ENCODE measurements at places on chromosomes 6 and 20.

- DNase-seq = no peak
Observed at GRCh38 chr6:21596949-21597682, 3.6 kb downstream of the SOX4 start.

DNA sequence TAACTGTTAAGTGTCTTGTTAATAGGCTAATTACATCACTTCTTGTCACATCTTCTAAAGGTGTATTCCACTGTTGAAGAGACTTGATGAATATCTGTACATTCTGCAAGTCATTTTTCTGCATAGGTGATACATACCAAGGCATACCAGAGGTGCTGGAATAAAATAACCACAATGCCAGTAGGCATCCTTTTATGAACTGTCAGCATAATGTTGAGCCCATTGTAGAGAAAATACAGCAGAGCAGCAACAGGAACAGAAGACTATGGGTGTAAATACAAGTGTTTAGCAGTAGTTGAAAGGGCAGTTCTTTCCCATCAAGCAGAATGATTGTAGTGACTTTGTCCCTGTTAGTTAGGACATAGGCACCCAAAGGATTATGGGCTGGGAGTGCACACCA is 44.4 kb upstream of the ZNF337 start:
- no peak for DNase-seq

GRCh38 chr20:38386004-38386403 is 39.7 kb downstream of the LBP start:
- DNase-seq = no peak

- DNase-seq = peak; percentile 17
Observed at GRCh38 chr20:44185574-44185973, 1.4 kb downstream of the JPH2 start.

- DNase-seq = no peak
Observed at GRCh38 chr6:20286968-20287565, 74.8 kb upstream of the MBOAT1 start.

DNA sequence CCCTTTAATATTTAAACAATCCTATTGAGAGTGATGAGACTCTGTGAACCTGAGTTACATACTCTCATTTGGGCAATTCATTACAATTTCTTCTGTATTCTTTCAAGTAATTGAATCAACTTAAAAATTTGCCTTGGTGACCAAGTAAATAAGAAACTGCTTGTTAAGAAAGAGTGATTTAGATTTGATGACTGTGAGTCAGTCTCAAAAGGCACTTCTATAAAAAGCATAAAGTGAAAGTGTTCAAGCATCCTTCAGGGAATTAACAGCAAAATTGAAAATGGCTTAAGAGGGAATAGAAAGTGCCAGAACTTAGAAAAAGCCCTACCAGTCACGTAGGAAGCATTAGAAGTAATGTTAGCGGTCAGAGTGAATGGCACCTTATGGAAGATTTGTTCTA is 654.7 kb downstream of the EPM2A start:
- no peak for DNase-seq

DNA sequence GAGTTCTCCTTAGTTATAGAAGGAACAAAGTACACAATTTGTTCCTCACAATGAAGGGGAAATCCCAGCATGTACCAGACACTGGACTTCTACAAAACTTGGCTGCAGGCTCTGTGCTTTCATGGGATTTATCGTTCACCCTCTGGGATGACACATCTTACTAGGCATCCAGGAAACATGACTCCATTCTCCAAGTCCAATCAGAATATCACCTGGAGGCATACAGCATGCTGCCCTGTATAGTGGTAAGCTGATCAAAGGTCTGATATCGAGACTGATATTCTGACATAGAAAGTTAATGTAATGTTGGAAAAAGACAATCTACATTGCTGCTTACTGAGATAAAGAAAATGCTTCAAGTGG is 6.7 kb downstream of the RWDD2A start:
- DNase-seq = no peak

DNA sequence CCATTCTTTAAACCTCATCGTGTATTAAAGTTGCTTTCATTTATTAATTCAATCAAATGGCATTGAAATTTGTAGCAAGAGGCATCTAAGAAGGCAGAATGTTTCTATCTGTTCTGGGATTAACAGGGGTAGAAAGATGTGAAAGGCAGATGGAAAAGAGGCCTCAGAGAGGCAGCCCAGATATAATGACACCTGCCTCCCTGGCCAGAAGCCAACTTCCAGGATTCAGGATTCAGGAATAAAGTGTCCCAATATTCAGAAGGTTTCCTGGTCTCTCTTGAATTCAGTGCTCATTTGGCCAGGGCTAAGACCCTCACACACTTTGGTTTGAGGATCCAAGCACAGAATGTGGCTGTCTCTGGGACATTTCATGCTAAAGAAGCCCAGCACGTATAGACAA is 39.9 kb downstream of the HLA-B start:
- no peak for DNase-seq

- no peak for DNase-seq
Observed at GRCh38 chr6:92989656-92990055, 429.7 kb downstream of the EPHA7 start.

- no peak for DNase-seq
Observed at GRCh38 chr6:66561479-66561878, 854.5 kb upstream of the EYS start.

GRCh38 chr20:54623991-54624569 is 148.7 kb downstream of the DOK5 start:
- DNase-seq = no peak

- DNase-seq = no peak
Observed at GRCh38 chr6:66522864-66523263, 815.8 kb upstream of the EYS start.

DNA sequence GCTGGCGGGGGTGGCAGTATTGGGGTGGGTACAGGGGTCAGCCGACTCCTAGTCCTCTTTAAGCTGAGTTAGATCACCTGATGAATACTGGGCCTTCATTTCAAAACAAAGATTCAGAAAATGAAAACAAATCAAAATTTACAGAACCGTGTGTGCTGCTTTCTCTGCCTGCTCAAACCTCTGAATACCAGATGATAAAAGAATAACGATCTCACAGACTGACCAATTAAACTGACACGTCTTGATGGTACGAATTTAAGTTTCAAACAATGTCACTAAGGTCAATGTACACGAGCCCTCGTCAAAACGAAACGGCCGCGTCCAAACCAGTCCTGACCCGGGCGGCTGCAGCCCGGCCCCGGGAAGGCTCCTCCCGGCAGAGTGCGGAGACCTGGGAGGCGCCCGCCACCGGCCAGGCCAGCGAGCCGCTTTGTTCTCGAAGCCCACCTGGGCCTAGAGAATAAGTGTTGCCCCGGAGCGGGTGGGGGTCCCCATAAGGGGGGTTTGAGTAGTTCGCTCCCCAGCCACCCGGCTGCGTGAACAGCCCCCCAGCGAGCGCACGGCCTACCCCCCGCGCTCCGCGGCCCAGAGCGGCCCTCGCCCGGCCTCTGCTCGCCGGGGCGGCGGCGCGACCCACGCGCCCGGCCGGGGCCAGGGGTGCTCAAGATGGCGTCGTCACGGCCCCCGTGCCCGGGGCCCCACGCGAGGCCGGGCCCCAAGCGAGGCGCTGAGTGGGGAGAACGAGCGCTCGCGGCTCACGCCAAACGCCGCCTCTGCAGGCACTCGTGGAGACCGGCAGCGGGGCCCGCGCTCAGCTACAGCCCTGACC is 728 bp downstream of the PSMA7 start:
- no peak for DNase-seq

GRCh38 chr20:47048054-47048453 is 153.4 kb downstream of the EYA2 start:
- no peak for DNase-seq

DNA sequence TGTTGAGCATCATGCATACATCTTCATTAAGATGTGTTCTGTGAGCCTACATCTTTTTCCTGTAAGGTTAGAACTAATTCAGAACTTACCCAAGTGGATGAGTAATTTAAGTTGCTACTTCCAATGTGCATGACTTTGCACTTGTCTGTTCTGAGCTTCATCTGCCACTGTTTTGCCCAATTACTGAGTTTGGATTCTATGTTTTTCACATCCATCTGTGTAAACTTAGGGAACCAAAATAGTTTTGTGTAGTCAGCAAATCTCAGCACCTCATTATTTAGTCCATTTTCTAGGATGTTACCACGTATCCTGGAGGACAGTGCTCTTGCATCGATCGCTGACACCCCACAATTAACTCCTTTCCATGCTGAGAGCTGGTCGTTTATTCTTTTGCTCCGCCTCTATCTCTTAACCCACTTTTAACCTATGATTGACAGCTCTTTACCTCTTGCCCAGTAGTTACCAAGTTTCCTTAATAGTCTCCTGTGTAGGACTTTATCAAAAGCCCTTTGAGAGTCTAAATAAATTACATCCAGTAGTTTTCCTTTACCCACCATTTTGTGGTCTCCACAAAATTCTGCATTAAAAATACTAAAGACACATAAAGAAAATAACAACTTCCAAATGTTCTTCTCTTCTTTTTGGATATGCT is 44.2 kb upstream of the CITED2 start:
- no peak for DNase-seq

- DNase-seq = no peak
Observed at GRCh38 chr20:4471221-4471620, 250.5 kb upstream of the PRND start.

GRCh38 chr6:117110146-117110545 is 155.2 kb upstream of the VGLL2 start:
- no peak for DNase-seq

- no peak for DNase-seq
Observed at GRCh38 chr6:116616737-116617053, 416 bp downstream of the RSPH4A start.

DNA sequence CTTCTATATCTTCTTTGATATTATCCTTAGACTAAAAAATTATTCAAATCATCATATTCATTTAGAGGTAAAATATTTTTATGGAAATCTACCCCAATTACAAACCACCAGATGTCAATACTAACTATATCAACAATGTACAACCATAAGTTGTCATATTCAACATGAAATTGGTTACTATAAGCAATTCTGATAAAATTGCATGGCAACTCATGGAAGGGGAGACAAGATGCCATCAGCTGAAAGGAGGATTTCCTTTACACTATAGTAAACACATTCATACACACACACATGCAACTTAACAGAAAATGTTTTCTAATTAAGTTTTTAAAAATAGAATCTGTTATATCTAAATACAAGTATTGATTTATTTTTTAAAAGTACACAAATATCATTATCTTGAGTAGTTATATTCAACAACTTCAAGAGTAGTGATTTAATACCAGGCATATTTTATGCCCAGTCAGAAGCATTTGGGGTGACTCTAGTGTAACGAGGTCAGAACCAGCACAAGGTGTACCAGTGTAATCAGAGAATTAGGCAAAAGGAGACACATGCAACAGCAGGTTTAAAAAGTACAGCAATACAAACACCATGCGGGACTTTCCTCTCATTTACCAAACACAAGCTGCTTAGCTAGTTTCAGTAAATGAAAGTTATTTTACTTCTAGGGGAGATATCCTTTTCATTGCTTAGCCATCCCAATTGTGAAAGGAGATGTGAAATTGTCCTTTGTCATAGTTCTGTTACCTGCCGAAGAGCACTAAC is 1.0 kb downstream of the FILIP1 start:
- DNase-seq = no peak

- no peak for DNase-seq
Observed at GRCh38 chr6:144896289-144896688, 611.2 kb downstream of the UTRN start.

GRCh38 chr20:1264727-1265126 is 1.4 kb upstream of the SNPH start:
- DNase-seq = no peak

DNA sequence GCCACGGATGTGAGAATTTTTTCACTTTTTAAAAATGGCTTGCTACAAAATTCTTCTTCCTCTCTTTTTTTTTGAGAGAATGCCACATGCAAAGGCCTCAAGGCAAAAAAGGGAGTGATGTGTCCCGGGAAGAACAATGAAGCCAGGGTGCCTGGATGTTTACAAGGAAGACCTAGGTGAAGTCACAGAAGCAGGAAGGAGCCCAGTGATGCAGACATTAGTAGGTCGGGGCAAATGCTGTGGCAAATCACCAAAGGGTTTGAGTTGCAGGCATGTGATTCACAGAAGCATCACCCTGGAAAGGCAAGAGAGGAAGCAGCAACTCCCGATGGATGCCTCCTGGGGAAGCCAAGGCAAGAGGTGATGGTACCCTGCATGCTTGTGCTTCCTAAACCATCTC is 46.8 kb downstream of the FARS2 start:
- no peak for DNase-seq

DNA sequence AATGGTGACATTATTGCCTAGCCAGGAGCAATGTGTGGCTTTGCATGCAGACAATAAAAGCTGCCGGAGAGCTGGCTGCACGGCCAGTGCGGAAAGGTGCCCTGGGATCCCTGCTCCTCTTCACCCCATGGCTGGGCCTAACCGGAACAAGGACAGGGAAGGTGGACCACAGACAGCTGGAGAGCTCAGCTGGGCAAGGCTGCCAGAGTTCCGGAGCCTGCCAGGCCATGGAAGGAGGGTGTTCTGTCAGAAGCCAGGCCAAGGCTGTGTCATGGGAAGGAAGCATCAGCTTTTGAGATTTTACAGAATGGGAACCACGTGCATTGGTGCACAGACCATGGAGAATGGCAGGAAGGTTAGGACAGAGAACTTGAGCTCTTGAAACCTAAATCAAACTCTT is 25.0 kb downstream of the MAP1LC3A start:
- no peak for DNase-seq

DNA sequence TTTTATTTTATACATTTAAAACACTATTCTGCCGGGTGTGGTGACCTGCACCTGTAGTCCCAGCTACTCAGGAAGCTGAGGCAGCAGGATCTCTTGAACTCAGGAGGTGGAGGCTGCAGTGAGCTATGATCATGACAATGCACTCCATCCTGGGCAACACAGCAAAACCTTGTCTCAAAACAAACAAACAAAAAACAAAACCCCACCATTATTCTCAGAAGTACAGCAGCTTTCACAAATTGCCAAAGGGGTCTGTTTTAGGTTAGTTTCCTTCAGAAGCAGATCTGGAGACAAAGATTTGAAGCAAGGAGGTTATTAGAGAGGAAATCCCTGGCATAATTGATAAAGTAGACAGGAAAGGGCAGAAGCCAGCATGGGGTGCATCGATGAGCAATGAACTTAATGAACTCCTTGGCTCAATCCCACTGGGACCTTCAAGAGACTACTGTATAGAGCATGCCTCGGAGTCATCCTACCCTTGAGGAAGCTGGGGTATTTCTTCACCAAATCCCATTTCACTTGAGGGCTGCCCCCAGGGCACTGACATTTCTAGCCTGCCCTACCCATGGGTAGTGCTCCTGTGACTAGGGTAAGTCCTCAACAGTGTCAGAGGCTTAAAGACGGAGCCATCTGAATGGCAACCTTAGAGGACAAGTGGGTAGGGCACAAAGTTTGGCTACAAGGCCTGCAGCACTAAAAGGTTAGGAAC is 43.2 kb upstream of the DDR1 start:
- no peak for DNase-seq

DNA sequence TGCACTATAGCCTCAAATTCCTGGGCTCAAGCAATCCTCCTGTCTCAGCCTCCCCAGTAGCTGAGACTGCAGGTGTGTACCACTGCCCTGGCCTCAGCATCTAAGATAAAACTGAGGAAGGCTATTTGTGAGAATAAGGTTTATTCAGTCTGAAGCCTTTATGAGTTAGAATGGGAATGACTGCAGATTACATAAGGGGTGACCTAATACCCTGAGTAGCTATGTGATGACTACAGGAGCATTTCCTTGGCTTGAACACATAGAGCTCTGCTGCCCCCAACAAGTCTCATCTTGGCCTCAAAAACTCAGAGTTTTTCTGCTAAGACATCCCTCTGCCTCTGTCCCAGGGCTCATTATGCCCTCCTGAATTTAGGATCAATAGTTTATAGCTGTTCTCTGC is 7.6 kb downstream of the GSS start:
- DNase-seq = no peak

All from breast epithelium (tissue), 4 donors.